ENCODE measurements at places on chromosomes 12 and 14.

GRCh38 chr14:90239139-90239538 lies 17.2 kb upstream of the PSMC1 start:
- no peak for DNase-seq

GRCh38 chr12:69338936-69339335 lies 9.2 kb upstream of the LYZ start:
- no peak for DNase-seq

- DNase-seq, result no peak
These were observed 5.1 kb downstream of the TBK1 start for GRCh38 chr12:64457032-64457431.

DNA sequence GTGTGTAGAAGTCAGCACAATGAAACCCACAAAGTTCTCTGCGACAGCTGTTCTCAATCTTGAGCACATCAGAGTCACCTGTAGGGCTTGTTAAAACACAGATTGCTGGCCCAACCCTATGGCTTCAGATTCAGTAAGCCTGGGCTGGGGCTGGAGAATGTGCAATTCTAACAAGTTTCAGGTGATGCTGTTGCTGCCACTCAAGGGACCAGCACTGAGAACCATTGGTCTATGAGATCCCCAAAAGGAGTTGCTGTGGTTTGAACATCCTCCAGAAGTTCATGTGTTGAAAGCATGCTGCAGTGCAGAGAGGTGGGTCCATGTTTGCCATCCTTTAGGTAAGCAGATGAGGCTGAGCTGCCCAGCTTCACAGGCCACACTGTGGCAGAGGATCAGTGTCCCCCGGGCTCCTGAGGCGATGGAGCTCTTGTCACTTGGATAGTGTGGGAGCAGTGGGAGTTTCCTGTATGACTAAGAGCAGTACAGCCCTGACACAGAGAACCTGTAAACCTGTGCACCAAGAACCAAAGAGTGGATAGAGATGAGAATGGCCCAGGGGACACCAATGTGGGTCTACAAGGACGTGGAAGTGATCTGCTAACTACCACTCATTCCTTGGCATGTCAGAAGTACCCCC lies 8.0 kb upstream of the RTRAF start:
- no peak for DNase-seq

DNA sequence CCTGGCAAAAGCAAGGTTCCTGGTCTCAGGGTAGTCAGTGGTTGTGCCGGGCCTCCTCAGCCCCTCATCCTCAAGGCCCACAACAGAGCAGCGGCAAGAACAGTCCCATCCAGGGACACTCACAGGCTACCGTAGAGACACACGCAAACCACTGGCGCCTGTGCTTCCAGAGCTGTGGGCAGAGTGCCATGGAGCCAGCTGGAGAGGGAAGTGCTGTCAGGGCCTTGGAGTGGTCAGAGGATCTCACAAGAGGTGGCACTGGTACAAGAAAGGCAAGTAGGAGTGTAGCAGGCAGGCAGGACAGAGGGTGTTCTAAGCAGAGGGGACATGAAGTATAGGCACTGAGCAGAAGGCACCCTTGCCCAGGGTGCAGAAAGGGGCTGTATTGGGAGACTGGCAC lies 34.6 kb downstream of the ANKRD9 start:
- DNase-seq, result no peak

DNA sequence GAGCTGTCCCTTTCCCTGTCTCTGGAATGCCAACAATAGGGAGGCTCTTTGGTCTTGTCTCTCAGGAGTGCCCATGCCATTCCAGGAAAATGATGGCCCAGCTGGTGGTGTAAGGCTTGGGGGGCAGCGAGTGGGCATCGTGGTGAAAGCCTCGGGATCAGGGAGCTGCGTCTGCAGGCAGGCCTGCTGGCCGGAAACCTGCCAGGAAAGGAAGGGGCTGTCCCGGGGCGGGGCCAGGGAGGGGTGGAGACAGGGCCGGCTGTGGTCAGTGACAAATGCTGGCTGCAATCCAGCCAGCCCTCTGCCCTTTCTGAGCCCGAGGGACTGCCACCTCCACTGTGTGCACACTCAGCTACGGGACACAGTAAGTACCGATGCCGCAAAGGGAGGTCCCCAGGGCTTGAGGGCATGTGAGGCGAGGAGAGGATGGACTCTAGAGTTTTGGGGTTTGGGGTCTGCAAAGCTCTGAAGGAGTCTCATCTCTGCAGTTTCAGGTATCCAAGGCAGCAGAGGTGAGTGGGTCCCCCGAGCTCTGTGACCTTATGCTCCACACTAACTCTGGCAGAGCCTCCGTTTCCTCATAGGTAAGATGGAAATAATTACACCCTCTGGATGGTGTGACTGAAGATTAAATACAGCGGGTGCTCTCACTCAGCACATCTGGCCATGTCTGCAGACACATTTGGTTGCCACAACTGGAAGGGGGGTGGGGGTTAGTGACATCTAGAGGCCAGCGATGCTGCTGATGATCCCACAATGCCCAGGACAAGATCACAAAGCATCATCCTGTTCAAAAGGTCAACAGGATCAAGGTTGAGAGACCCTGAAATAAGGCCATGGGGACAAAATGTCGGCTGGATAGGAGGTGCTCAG lies at the start of gene SERPINA5:
SERPINA5 (plus strand) TSS at position 300 of the 873 bp plus-strand sequence. CDS start 5,937 bp downstream, outside the sequence.
- no peak for DNase-seq

- DNase-seq, result no peak
These were observed 49.9 kb downstream of the FOXN3 start for GRCh38 chr14:89366864-89367778.

- no peak for DNase-seq
These were observed 120.7 kb upstream of the PWP1 start for GRCh38 chr12:107564946-107565345.

GRCh38 chr14:101584055-101584859 lies 23.0 kb downstream of the DIO3 start:
- DNase-seq, result no peak

DNA sequence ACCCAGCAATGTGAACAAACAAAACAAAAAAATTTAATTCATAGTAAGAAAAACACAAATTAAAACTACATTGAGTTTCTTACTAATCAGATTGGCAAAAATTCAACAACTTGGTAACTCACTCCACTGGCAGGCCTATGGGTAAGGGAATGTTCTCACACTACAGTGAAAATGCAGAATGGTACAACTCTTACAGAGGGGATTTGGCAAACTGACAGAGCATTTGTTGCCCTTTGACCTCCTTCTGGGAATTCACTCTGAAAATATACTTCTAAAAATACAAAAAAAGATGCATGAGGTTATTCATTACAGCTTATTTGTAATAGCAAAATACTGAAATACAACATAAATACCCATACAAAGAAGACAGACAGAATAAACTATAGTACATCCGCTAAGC lies 32.8 kb downstream of the ABCD2 start:
- no peak for DNase-seq

DNA sequence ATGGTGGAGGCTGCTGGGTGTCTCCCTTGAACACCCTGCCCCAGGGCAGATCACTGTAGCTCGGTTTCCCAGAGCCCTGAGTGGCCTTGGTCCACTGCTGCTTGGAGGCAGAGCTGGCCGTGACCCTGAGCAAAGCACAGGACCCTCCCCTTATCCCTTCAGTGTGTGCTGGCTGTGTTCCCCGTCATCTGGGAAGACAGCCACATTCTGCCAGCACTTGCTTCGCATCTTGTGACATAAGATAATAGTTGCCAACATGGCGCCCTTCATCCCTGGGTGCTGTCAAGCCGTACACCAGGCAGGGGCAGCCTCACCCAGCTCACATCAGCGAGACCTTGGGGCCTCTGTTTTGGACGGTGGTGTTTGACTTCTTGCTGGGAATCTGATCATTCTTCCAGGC lies 12.1 kb upstream of the ALDH2 start:
- DNase-seq, result no peak

DNA sequence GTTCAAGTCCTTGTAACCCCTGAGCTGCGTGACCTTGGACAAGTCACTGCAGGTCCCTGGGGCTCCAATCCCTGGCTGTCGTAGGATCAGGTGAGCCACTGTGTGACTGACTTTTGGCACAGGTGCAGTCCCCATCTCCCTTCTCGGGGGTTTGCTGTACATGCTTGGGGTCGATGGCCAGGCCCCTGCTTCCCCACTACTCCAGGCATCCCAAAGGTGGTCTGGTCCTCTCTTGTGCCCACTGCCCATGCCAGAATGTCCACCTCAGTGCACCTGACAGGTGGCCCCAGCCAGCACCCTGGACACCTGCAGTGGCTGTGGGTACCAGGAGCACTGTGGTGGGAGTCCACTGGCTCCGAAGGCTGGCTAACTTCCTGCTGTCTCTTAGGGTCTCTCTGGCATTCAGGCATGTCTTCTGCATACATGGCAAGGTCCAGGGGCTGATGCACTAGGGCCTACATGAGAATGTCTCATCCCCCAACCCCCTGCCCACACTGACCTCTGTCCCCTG lies 14.7 kb downstream of the FOXN4 start:
- no peak for DNase-seq

- DNase-seq, result no peak
These were observed 38.9 kb downstream of the RASSF8 start for GRCh38 chr12:25997201-25997963.

DNA sequence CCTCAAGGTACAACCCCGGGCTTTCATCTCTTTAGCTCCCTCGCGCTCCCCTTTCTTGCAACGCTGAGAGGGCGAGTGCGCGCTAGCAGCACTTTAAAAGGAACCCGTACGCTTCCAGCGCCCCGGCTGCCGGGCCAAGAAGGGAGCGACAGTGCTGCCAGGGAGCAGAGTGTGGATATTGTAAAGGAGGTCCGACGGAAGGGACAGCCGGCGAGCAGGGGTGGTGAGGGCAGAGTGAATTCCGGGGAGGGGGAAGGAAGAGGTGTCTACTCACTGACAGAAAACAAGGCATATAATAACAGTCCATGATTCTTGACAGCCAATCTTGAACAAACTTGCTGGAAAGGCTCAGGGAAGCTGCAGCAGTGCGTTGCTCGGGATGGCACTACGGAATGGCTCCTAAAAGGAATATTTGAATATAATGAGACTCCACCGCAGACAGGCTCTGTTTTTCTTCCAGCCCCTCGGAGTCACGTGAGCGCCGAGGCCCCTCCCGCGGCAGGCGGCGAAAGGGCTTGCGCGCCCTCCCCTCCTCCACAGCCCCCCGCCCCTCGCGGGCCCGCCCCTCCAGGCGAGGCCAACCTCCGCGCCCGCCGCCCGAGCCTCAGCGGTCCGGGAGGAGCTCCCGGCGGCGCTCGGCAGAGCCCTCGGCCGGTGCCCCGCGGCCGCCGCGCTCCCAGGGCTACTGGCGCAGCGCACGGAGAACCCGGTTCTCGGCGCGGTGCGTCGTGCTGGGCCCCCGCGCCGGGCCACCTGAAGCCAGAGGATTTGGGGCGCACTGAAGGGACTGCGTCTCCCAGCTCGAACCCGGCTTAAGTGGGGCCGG lies 3.4 kb downstream of the BMP4 start:
- DNase-seq, result peak; percentile 53

- DNase-seq, result no peak
These were observed 6.6 kb upstream of the CYP46A1 start for GRCh38 chr14:99677231-99678140.

DNA sequence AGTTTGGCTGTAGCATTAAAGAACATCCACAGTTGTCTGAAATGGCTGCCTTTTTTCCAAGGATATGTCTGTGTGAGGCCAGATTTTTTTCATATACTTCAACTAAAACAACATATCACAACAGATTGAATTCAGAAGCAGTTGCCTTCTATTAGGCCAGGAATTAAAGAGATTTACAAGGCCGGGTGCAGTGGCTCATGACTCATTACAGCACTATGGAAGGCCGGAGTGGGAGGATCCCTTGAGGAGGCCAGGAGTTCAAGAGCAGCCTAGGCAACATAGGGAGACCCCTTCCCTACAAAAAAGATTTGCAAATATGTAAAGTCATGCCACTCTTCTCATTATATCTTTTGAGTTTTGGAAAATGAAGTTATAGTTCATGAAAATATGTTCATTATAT lies 108.6 kb downstream of the KTN1 start:
- DNase-seq, result no peak

DNA sequence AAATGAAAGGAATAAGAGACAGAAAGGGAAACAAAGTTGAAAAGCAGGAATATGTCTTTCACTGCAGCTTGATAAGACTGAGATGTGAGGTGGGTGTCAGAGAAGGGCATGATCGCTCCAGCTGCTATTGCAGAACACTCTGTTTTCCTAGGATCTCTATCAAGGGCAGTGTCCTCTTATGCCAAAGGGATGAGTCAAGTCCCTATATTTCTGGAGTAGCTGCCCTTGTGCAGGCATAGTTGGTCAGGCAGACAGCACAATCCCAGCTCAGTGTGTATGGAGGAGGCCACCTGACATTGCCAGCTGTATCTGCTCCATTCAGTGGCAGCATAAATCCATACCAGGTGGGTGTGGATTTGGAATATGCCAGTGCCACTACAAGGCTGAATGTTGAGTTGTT lies 101.6 kb downstream of the DAD1 start:
- DNase-seq, result no peak

DNA sequence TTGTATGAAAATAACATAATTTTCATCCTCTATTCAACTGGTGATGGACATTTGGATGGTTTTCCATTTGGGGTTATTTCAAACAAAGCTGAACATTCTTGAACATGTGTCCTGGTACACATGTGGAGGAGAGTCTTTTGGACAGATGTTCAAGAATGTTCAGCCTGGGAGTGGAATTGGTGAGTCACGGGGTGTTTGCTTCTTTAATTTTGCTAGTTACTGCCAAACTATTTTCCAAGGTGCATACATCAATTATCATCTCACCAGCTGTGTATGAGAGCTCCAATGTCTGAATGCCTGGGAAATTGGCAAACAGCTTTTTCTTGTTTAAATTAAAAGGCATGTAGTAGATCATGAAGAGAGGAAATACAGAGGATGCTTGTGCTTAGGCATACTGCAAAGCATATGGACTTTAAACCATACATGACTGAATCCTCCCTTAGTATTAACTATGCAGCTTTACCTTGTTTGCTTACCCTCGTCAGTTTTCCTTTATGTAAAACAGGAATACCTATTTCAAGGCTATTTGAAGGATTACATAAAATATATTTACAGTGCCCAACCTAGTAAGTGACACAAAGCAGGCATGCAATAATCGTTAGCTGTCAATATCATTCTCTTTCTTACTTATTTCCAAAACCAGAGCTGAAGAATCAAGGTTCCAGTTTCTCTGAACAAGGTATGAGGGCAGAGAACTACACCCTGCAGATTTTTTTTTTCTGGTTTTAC lies 152.1 kb downstream of the ITPR2 start:
- no peak for DNase-seq

DNA sequence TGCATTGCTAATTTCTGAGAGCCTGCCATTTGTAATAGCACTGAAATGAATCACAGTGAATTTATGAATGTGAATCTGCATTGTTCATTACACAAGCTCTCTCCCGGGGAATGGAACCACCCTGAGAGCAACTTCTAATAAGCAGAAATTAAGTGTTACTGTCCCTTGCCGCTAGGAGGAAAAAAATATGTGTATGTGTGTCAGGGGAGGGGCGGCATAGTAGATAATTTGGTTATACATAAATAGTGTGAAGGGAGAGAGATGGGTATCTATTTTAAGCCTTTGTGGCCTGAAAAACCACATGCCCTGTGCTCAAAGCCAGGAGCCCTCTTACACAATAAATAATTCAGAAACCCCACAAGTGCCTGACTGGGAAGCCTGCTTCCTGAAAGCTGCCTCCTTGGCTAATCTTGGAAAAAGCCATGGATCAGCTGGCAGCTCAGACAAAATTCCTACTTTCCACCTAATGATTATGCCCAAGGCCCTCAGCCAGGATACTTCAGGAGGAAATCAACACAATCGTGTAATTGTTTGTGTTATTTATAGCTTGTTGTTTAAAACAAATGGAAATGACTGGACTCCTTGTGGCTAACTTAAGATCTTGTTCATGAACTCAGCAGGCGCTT lies 366.2 kb upstream of the KITLG start:
- DNase-seq, result no peak

- DNase-seq, result no peak
These were observed 156.7 kb upstream of the DIO3 start for GRCh38 chr14:101404426-101405170.

- no peak for DNase-seq
These were observed 215.6 kb upstream of the PPFIA2 start for GRCh38 chr12:81974762-81975161.

All from smooth muscle cell of the brain vasculature (primary cell).